Activated CD4-positive, alpha-beta T cell treated with anti-CD3 and anti-CD28 coated beads, Interleukin-2, amount 50 U/mL, for 4 hours (primary cell): ENCODE measurements at places on chromosomes 13 and 19.

- DNase-seq = no peak
These were observed 23.1 kb downstream of the EPSTI1 start for GRCh38 chr13:42968906-42969305.

DNA sequence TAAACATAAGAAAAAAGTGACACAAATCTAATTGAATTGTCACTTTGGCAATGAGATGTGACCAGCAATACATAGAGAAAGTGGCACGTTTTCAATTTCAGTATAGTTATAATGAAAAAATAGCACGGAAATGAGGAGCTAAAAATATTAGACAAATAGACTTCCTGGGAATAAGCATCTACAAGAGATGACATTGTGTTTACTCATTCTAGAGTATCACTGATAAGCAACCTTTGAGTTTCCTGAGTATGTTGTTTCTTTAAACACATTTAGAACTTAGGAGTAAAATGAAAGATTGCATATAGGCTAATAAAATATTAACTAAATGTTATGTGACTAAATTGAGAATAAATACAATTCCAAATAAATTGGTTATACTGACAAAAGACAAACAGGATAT is 207.1 kb upstream of the SLITRK6 start:
- no peak for DNase-seq

DNA sequence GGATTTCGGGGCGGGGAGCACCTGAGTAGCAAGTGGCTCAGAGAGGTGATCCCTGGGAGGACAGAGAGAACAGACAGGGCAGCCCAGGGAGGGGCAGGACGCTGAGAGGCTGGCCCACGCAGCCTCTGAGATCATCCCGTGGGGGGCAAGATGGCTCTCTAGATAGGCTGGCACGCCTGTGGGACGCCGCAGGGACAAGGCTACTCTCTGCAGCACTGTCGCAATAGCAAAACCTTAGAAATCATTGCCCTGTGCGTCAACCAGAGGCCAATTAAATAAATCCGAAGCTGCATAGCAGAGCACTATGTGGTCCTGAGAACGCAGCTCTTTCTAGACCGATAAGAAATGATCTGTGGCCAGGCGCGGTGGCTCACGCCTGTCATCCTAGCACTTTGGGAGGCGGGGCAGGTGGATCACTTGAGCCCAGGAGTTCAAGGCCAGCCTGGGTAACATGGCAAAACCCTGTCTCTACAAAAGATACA is 5.1 kb downstream of the PEX11G start:
- DNase-seq = no peak

- peak; percentile 61 for DNase-seq
These were observed 697 bp downstream of the HSPH1 start for GRCh38 chr13:31160857-31161556.

GRCh38 chr13:25136880-25137787 is 35.0 kb downstream of the AMER2 start:
- DNase-seq = no peak
